ENCODE measurements at places on chromosomes 7 and 10.

DNA sequence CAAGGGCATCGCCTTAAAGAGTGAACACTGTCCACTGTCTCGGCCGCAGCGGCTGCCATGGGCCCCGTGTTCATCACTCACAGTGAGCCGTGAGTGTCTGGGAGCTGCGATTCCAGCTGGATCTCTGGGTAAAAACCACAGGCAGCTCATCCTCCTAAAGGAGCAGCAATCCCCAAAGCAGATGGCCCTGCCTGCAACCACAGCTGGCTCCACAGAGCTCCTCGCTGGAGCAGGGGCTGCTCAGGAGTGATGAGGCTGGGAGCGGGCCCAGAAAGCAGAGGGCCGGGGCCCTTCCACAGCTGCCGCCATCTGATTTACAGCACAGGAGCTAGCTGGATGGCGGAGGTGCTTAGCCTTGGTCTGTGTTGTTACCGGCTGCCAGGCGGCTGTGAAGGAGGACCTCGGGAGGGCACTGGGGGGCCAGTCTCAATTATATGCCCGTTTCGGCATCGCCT is 6.6 kb upstream of the TMEM184A start:
- no peak for DNase-seq

DNA sequence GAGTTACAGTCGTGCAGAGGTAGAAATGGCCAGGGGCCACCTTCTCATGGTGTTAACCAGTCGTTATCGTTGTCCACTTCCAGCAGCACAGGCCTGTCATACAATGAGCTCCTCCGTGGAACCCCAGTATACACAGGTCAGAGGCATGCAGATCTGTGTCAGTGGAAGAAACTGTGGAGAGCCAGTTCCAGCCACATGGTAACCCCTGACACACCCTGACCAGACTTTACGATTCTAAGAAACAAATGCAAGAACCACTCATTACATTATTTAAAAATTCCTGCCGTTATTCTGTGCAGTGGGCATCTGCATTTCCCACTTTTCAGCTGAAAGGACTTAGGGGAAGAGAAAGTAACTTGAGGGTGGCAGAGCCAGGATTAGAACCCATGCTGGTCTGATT is 23.5 kb upstream of the GJD4 start:
- DNase-seq = no peak

GRCh38 chr10:50928190-50928552 is 42.7 kb upstream of the A1CF start:
- no peak for DNase-seq

DNA sequence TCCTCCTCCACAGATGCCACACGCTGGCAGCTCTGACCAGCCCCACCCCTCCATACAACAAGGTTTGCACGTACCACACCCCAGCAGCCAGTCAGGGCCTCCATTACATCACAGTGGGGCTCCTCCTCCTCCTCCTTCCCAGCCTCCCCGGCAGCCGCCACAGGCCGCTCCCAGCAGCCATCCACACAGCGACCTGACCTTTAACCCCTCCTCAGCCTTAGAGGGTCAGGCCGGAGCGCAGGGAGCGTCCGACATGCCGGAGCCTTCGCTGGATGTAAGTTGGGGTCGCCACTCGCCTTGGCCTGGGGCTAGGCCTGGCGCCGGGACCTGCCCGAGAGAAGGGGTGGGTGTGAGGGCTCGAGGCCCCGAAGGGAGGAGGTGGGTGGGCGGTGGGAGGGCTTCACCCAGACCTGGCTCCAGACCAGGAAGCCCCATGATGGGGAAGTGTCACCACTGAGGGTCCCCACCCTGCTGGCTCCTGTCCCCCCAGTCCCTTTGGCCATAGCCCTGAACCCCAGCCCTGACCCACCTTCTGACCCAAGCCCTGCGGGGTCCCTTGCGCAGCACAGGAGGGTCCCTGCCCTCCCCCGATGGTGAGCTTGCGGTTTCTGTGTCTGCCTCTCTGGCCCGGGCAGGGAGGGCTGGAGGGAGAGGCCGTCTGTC is 36.2 kb upstream of the PPIF start:
- no peak for DNase-seq

- no peak for DNase-seq
Observed at GRCh38 chr10:12019283-12019971, 23.2 kb downstream of the UPF2 start.

- no peak for DNase-seq
Observed at GRCh38 chr10:14773551-14774213, 1.0 kb downstream of the FAM107B start.

DNA sequence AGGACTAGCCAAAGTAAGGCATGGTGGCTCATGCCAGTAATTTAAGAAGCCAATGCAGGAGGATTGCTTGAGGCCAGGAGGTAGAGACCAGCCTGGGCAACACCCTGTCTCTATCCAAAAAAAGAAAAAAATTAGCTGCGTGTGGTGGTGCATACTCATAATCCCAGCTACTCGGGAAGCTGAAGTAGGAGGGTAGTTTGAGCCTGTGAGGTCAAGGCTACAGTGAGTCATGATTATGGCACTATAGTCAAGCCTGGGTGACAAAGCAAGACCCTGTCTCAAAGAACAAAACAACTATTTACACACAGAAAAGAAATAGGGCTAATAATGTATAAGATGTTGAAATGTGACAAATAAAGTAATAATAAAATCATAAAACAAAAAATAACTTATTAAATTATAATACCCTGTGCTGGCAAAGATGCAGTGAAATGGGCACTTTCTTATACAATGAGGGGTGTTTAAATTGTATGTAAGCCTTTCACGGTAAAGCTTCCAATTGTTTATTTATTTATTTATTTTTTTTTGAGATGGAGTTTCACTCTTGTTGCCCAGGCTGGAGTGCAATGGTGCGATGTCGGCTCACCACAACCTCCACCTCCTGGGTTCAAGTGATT is 175.2 kb downstream of the TPST1 start:
- DNase-seq = no peak

DNA sequence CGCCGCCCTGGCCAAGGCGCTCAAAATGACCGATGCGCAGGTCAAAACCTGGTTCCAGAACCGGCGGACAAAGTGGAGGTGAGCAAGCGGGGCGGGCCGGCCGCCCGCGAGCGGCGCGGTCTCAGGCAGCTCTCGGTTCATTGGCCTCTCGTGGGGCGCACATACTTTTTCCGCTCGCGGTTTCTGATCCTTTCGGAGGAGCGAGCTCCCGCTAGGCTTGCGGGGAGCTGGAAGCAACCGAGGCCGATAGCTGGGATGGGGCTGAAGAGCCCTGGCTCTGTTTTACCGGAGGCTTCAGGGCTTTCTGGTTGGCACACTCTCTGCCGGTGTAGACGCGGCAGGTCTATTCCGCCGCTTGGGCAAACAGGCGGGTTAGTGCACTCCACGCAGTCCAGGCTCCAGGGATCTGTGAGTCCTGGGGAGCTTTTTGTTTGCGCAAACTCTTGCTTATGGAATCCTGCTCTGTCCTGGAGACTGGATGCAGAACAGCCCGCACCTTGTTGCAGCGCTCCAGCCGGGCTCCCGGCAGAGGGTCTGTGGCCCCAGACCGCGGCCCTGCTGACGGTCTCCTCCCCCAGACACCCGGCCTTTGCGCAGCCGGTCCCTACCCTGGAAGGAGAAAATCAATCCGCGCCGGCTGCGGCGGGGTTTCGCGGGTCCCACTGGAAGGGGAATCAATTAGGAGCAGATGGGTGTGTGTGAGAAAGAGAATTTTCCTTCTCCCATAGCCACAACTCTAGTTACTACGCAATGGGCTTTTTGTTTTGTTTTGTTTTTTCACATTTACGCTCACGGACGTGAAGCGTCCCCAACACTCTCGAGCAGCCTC is 3.4 kb downstream of the TLX1 start:
- no peak for DNase-seq

- no peak for DNase-seq
Observed at GRCh38 chr10:49090189-49090575, 25.1 kb downstream of the VSTM4 start.

- DNase-seq = no peak
Observed at GRCh38 chr10:17685233-17685840, 41.4 kb downstream of the STAM start.

GRCh38 chr10:22927661-22928403 is at the start of gene ARMC3:
ARMC3 (plus strand) TSS chr10:22928053; CDS start chr10:22931997, 3,944 bp downstream.
- peak; percentile 35 for DNase-seq

DNA sequence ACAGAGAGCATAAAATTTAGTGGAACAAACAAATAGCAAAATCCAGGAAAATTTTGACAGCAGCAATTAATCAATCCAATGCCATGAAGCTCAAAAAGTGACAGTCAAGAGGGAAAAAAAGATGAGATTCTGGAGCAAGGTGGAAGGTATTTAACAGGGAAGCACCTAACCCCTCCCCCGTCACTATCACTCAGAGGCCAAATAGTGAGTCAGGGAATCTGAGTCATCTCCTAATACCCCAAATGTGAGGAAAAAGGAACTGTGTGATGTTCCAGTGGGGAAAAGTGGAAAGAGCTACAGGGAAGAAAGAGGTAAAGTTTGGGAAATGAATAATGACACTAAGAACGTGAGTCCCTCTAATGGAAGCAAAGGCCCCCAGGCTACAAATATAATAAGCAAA is 113.2 kb upstream of the PHF14 start:
- no peak for DNase-seq

GRCh38 chr10:89588671-89589070 is 53.3 kb upstream of the SLC16A12 start:
- DNase-seq = no peak

DNA sequence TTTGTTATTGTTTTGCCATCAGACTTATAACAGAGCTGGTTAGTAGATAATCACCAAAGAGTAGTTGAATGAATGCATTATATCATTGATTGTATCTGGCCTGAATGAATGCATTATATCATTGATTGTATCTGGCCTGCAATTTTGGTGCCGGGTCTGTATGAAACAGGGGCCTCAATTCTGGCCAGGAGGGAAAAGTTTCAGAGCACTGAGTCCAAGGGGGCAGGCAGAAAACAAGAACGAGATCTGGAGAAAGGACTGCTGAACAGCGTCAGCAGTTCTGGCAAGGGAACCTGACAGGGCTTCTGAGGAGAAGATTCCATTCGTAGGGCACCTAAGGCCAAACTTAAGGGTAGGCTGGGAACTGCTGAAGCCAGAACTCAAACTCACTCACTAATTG is 128.0 kb downstream of the SEMA3C start:
- no peak for DNase-seq

GRCh38 chr10:90968328-90969081 is 47.6 kb upstream of the ANKRD1 start:
- no peak for DNase-seq

GRCh38 chr10:114322344-114322743 is 82.0 kb downstream of the AFAP1L2 start:
- DNase-seq = no peak

DNA sequence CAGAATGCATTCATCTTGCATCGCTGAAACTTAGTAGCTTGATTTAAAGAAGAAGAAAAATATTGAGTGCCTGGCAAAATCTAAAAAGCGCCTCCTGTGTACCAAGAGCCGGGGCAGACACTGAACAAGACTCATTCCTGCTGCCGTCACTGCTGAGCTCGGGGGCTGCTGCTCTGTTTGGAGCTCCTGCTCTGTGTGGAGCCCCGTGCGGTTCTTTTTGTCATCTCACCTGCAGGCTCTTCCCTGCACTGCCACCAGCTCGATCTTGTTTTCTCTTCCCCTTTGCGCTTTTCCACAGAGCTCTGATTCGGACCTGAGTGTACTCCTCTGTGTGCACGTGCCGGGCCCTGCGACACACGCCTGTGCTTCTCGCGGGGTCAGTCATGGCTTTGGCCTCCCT is 462.1 kb upstream of the DPP6 start:
- no peak for DNase-seq

DNA sequence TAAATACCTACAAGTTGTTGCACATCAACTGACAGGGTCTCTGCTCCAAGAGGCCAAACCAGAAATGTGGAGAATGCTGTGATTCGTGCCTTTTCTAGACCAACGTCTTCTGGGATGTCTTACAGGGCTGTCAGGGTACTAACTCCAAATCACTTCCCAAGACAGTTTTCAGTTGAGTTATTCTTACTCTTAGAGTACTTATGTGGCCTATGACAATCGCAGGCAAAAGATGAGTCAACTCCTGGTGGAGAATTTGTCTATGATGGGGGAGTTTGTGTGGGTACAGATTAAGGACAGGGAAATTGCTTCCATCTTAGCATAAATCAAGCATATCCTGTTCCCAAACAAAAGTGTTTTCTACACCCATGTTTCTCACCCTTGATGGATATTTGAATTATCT is 734.8 kb downstream of the TNS3 start:
- DNase-seq = no peak

All from GM18507 (cell line).